ENCODE measurements at places on chromosomes 1 and 21. TPM values are rescaled to one million over a fixed set of nuclear protein-coding genes. Genes with fewer than 3 reads are reported as not detected.

GRCh38 chr1:36988321-36988720, 46.0 kb downstream of the GRIK3 start:
- H3K27ac ChIP-seq, result no peak overlapping the region
- H3K27me3 ChIP-seq, result no peaks in the 10 kb centered on the region
- no peaks in the 10 kb centered on the region for H3K36me3 ChIP-seq
- H3K4me1 ChIP-seq, result no peaks in the 10 kb centered on the region

GRCh38 chr1:183460596-183460995, 11.7 kb upstream of the SMG7 start:
- DNase-seq, result no peak
- no peak overlapping the region for H3K4me3 ChIP-seq
- H3K4me1 ChIP-seq, result no peaks in the 10 kb centered on the region
- peaks cover 61% of the 10 kb centered on the region for H3K27me3 ChIP-seq

DNA sequence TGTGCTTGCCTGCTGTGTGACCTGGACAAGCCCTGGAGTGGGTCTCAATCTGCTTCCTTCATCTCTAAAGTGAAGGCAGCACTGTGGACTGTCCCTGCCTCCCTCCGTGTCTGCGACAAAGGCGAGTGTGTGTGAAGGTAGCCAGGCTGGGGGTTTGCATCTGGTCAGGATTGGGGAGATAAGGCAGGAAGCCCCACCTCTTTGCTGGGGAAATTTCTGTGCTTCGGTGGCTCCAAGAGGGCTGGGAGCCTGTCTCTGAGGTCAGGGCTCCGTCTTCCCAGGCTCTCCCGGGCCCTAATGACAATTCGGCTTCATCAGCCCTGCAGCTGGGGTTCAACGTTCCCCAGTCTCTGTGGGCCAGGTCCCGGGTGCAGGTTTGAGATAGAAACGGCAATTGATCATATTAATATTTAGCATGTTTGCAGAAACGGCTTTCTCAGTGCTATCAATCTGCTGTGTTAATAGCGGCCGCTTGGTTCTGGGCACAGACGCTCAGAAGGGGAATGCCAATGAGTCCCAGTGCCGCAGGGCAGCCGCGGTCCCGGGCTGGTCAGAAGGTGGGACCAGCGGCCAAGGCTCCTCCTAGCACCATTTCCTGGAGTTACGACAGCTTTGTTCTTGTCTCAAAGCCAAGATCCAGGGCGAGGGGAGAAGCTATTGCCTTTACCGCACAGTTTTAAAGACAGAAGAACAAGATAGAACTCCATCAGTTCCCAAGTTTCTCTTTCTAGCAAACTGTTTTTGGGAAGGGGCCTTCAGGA, 105.7 kb downstream of the PRDM16 start:
- H3K4me1 ChIP-seq, result no peaks in the 10 kb centered on the region
- no peak overlapping the region for H3K4me3 ChIP-seq
- no peak for DNase-seq

Gene WNT3A
- total RNA-seq, result not detected

Data from activated T-helper 2 cell treated with anti-CD3 and anti-CD28 coated beads, Interferon-gamma antibody, Interleukin-2, Interleukin-4, amounts not matched to agents 10 μg/mL and 5 μg/mL and 100 μg/mL, durations not matched to agents 14 hours and 24 hours and 36 hours (primary cell).